ENCODE measurements at places on chromosomes 6 and 20. TPM values are rescaled to one million over a fixed set of nuclear protein-coding genes. Genes with fewer than 3 reads are reported as not detected.

GRCh38 chr6:157364705-157365104, 16.3 kb upstream of the ZDHHC14 start:
- H3K4me3 ChIP-seq = no peak overlapping the region
- H3K27me3 ChIP-seq = peaks cover 5% of the 10 kb centered on the region

DNA sequence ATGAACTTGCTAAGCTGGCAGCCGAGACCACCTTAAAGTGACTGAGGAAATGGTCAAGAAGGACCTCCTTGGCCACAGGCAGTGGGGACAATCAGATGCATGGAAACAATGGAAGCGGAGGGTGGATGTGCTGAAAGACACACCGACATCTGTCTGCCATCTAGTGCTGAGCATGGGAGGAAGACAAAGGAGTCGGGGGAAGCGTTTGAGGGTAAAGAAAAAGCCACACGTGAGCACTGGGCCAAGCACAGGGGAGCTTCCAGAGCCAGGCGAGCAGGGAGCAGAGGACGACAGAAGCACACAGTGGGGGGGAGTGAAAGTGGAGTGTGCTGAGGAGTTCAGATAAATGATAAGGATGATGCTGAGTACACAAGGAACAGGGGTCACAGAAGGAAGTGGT, 367.8 kb downstream of the ZFAND3 start:
- no peak overlapping the region for H3K4me3 ChIP-seq
- no peaks in the 10 kb centered on the region for H3K27me3 ChIP-seq
- H3K27ac ChIP-seq = no peak overlapping the region
- H3K36me3 ChIP-seq = peaks cover 14% of the 10 kb centered on the region
- no peaks in the 10 kb centered on the region for H3K4me1 ChIP-seq

DNA sequence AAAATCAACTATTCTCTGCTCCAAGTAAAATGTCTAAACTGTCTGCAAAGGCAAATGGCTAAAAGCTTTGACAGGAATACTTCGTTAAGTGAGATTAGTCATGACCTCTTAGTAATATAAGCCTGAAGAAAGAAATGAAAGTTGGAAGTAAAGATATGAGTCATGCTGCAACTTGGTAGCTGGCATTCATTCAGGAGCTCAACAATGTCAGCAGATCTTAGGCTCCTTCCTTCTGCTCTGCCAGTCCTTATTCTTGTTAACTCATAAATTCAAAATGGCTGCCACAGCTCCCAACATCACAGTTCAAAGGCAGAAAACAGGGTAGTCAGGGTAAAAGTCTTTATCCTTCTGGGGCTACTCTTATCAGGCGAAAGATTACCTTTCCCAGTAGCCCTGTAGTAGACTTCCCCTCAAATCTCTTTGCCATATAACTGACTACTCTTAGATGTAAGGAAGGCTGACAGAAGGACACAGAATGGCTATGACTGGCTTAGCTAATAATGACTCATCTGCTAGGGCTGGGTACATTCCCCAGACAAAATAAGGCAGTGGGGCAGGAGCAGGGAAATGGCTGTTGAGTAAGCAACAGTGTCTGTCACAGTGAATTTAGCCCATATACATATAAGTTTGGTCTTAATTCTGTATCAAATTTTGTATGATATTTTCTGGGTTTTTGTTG, 24.4 kb upstream of the C6orf62 start:
- H3K36me3 ChIP-seq = no peaks in the 10 kb centered on the region
- peaks cover 33% of the 10 kb centered on the region for H3K4me1 ChIP-seq
- H3K27ac ChIP-seq = peak overlapping the region; percentile 91
- DNase-seq = no peak

DNA sequence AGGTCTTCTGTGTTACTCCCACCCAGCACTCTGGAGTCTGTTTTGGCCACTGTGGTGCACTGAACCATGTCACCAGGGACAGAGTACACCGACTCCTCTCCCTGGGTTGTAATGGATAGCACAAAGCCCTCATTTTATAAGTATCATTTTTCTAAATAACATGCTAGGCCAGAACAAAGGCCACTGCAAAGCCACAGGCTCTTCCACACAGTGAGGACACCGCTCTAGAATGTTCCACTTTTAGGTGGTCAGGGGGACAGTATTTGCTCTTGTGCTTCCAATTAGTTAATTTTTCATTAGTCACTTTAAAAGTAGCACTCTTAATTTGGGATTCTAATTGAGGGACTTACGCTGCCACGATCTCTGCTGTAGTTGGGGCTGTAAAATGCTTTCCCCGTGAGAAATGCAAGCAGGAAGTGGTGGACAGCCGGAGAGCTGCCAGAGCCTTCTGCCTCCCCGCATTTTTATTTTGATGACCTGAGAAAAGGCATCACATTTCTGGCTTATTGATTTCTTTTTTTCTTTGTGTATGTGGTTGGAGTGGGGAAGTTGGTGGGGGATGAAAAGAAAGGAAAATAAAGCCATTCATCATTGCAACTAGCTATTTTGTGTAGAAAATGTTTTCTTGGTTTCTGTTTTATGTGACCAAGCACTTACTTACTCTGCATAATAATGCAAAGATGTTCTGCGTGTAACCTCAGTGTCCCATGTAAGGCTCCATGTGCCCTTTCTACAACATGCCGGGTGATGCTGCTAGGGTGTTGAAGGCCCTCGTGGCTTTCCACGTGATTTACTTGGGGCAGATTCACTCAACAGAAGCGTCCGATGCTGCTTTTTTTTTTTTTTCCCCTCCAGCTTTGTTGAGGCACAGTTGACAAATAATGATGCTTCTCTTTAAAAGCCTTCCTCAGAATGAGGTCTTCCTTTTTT, 195.9 kb downstream of the SASH1 start:
- peak overlapping the region; percentile 85 for H3K27ac ChIP-seq
- H3K4me1 ChIP-seq = peaks cover 15% of the 10 kb centered on the region
- H3K4me3 ChIP-seq = peak overlapping the region; percentile 26
- no peaks in the 10 kb centered on the region for H3K27me3 ChIP-seq
- H3K36me3 ChIP-seq = peaks cover 46% of the 10 kb centered on the region

DNA sequence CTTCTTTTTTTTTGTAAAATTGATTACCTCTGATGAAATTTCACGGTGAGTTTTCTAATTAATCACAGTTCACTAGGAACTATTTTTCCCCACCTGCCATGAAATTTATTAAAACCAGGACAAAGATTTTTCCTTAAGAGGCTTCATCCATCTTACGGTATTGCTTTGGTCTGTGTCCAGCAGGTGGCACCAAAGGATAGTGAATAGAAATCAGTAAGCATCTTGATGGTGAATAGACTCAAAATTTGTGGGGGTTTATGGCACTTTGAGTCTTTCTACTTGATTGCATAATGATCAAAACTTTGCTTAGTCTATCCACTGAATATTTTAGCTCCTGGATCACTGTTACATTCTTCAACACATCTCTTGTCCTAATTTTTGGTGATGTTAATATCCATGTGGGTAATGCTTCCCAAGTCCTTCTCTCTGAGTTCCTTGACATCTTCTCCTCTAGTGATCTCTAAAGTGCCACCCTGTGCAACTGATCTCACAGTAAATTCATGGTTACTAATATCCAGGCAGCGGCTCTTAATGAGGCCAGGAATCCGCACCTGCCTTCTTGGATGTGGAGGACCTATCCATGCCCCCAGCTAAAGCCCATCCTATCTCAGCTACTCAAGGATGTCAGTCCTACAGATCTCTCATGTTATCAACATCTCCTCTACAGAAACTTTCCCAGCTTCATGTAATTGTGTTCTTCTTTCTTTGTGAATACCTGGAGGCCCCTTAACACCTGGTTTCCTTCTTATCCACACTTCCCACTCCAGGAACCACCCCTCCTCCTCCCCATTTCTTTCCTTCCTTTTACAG, 54.5 kb downstream of the STMND1 start:
- peaks cover 3% of the 10 kb centered on the region for H3K36me3 ChIP-seq
- no peak for DNase-seq
- H3K27ac ChIP-seq = no peak overlapping the region
- no peak overlapping the region for H3K4me3 ChIP-seq

DNA sequence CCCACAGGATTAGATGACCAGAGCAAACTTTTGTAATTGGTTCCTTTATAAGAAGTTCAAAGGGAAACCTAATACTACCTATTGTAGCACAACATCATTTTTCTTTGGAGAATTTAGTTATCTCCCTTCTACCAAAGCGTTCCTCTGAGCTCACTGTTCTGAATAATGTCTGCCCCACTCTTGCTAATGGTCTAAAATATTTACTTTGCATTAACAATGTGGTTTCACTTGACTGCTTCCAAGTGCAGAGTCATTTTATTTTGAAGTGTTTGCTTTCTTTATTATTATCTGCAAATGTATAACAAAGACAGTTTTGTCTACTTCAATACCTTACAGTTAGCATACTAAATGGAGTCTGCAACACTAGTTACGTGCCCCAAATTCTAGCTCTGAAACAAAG, 15.0 kb downstream of the TRAPPC3L start:
- H3K4me1 ChIP-seq = peaks cover 23% of the 10 kb centered on the region
- no peak overlapping the region for H3K4me3 ChIP-seq
- H3K27me3 ChIP-seq = no peaks in the 10 kb centered on the region
- DNase-seq = no peak

DNA sequence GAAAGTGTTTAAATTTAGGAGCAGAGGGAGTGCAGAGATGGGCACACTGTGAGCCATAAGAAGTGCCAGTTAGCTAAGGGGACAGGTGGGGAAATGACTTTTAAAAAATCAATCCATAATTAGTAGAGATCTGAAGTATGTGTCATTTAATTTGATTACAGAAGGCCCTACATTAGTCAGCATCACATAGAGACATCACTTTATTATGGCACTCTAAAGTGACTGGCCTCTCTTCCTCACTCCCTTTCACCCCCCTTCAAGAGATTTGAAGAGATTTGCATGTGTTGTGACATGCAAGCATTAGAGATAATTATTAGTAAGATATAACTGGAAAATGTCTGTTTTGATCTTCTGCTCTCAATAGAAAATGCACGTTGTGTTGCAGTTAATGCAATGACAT, 86.7 kb downstream of the SLX4IP start:
- H3K4me1 ChIP-seq = peaks cover 52% of the 10 kb centered on the region
- peak overlapping the region; percentile 52 for H3K27ac ChIP-seq
- no peak for DNase-seq
- H3K27me3 ChIP-seq = no peaks in the 10 kb centered on the region
- H3K36me3 ChIP-seq = peaks cover 1% of the 10 kb centered on the region
- H3K4me3 ChIP-seq = no peak overlapping the region

Gene RIN2
- total RNA-seq = 24.4 TPM

GRCh38 chr20:17808357-17808756, 108.6 kb downstream of the BANF2 start:
- H3K4me1 ChIP-seq = peaks cover 48% of the 10 kb centered on the region
- H3K4me3 ChIP-seq = no peak overlapping the region
- peak; percentile 0 for DNase-seq
- peak overlapping the region; percentile 86 for H3K27ac ChIP-seq
- H3K36me3 ChIP-seq = no peaks in the 10 kb centered on the region

Gene GINS1
- total RNA-seq = 4.9 TPM

Gene PTPRK
- 69.9 TPM for total RNA-seq
